ENCODE measurements at places on chromosomes 2 and 18.

DNA sequence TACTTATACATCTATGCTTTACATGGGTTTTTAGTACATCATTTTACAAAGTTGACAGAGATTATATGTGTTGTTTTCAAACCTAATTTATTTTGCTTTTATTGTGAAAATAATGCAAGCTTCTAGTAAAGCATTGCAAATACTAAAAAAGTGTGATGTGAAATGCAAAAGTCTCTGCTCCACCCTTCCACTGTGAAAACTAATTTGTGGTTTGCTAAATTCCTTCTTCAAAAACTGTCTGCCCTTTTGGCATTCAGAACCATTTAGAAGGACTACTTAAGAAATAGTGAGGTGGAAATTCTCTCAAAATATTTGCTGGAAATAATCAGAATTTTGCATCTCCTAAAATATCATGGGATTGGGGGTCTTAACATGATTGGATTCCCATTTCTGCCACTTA, 78.4 kb downstream of the CSRNP3 start:
- no peak for DNase-seq

DNA sequence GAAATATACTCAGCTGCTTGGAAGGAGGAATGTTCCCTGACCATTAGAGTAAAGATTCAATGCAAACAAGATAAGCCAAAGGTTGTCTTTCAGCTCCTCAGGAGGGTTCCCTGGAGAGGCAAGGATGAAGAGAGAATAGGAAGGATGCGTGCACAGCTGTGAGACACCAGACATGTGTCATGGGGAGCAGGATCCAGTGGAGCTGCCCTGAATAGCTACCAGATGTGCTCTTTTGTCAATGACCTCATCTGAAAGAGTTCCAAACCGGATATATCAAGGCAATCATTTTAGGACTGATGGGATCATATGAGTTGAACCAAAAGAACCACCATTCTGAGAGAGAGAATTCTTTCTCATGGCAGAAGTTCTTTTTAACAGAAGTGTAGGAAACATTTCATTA, 490.6 kb downstream of the IRS1 start:
- no peak for DNase-seq

GRCh38 chr2:156423674-156424282, 12.4 kb upstream of the GPD2 start:
- DNase-seq, result no peak

GRCh38 chr2:88131201-88131998, 3.5 kb upstream of the FABP1 start:
- no peak for DNase-seq

DNA sequence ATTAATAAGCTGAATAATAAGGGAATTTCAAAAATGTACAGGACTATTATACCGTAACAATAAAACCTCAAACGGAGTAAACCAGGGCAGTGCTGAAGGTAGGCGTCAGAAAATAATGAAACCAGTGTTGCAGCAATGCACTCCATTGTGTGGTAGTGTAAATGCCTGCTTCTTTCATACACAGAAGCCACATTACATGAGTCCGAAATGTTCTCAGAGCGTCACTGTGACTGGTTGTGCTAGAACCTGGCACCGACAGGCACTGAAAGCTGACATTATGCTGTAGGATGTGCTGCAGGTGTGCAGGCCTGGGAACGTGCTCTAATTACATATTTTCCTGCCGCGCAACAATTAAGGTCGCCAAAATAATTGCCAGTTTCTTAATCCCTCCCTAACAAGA, 53.3 kb downstream of the ZEB2 start:
- DNase-seq, result no peak

DNA sequence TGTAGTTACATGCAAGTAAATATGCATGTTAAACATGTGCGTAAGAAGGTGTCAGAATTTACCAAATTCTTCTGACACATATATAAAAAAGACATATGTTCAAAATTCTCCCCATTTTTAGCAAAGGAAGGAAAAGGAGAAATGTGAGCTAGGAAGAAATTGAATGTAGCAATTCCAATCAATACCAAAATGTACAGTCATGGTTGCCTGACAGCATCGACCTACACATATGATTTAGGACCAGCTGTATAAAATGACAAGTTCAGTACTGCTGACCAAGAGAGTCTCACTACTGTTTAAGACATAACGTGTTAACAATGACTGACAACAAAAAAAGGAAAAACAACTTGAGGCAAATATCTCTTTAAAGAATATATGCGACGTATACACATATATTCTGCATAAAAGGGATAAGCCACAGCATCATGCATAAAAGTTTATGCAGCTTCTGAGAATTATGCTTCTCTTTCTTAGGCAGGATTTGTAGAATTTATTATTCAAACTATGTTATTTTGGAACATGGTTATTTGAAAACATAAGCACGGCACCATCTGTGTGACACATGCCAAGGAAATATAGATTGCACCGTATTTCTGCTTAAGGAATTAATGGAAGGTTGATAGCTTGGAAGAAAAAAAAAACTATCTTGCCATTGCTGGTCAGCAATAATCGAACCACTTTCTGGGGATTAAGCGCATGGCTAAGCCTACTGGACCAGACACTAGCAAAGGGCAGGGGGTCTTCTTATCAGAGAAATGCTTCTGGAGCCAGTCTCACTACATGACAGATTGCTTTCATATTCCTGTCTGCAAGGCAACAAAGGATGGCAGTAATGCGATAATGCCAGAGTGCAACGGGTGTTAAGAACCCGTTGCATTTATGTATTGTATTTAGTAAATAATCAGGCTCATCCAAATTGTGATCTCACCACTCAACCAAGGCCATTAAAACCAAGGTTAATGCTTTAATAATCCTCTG, 154.0 kb downstream of the WDPCP start:
- DNase-seq, result no peak

DNA sequence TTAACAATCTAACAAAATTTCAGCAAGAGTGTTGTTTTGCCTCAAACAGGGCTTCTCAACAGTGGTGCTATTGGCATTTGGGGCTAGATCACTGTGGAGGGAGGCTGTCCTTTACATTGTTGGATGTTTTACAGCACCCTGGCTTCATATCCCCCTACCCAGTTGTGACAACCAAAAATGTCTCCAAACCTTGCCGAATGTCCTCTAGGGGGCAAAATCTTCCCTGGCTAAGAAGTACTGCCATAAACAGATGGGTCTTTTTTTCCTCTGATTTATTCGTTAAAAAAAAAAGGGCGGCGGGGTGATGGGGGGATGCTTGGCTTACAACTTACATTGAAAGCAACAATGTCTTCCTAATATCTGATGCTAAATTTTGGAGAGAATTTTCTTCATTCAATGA, 207.6 kb upstream of the CCDC150 start:
- no peak for DNase-seq

- no peak for DNase-seq
Observed at GRCh38 chr2:219441451-219442255, 7.0 kb downstream of the SPEG start.

- no peak for DNase-seq
Observed at GRCh38 chr2:227234429-227234828, 70.0 kb downstream of the COL4A3 start.

- DNase-seq, result no peak
Observed at GRCh38 chr18:58578321-58578720, 50.6 kb downstream of the ALPK2 start.

- DNase-seq, result peak; percentile 65
Observed at GRCh38 chr2:217277646-217278398, 418.0 kb upstream of the TNP1 start.

DNA sequence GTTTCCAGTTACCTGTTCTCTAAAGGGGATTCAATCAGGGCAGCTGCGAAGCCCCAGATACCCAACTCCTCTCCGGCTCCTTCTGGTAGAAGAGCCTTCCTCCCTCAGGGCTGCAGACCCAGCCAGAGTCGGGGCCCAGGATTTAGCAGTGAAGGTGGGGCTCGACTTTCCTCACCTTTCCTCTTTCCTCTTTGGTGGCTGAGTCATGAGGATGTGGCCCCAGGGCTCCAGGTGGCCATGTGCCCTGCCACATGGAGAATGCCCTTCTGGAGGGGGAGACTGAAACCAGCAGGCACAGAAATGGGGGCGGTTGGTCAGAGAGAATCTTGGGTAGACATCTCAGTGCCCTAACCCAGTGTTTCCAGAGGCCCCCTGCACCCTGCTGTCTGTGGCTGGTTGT, 402.6 kb downstream of the NBAS start:
- no peak for DNase-seq

DNA sequence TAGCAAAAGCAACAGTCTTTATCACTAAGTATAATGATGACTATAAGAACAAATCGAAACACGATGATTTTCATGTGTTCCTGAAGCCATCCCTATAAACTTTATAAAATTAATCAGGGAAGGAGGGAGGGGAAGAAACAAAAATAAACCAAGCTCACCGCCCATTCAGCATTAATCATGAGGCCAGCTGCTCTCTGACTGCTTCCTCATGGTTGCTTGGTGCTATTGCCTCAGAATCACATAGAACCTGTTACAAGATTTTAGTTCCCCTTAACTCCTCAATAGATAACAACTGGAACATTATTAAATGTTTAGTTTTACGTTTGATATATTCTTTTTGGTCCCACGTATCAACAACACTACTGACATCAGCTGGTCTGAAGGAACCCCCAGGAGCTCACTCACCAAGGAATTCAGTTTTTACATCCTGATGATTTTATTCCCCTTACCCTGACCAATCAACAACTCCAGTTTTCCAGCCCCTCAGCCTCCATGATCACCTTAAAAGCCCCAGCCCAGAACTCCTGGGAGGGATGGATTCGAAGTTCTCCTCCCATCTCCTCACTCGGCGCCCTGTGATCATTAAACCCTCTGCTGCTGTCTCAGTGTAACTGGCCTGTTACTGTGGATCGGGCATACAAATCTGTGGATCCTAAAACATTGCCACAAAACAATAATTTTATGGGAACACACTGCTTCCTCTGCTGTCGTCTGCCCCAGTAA, 10.6 kb upstream of the HNRNPLL start:
- no peak for DNase-seq

DNA sequence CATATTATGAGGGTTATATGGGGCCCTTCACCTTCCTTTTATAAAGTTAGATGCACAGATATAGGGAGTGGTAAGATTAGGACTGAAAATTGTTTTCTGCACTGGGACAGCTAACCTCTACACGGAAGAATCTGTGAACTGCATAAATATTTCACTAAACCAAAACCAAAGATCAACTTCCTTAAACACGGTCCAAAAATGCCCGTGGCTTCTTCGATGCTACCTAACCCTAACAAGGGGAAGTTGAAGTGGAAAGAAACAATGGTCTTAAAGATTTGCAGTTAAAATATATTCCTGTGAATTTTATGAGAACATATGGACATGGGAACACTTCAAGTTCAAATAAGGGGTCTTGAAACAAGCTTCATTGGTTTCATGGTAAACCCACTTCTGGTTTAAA, 33.3 kb upstream of the PAX3 start:
- no peak for DNase-seq

DNA sequence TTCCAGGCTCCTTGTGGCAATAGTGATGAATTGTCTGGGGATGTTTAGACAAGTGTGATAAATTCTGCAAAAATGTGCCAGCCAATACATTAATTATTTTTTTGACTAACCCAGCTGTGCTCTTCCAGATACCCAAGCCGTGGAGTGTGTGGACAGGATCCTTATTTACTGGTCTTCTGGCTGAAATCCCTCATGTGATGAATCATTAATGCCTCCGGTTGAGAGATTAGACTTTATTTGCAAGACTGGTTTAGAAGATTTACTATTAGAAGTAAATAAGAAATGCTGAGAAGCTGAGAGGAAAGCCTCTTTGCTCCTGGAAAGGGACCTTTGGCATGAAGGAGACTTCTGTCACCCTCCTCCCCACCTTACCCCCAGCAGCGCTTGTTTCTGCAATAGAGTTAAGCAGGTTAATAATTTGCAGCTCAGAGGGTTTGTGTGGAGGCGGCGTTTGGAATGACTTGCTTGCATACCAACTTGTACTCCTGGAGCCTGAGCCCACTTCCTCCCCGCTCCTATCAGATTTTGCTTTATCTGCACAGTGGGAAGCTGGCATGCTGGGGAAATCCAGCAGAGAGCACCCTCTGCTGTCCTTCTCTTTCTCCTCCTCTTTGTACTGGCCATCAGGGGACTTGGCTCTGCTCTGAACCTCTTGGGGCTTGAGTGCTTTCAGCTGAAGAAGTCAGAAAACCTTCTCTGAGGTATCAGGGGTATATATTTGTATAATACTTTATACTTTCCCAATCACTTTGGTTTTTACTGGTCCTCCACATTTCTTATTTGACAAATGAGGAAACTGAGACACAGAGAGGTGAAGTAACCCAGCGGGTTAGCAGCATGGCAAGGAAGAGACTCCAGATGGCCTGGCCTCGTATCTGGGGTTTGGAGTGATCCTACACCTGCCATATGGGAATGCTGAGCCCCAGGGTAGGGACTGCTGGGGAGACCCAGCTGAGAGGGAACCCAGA, 16.3 kb downstream of the SLC3A1 start:
- DNase-seq, result no peak
